Prostate gland (tissue), 2 donors: ENCODE measurements at places on chromosomes 12 and 14. TPM values are rescaled to one million over a fixed set of nuclear protein-coding genes. Genes with fewer than 3 reads are reported as not detected.

The CMKLR1 gene
- 3.3 TPM for total RNA-seq

DNA sequence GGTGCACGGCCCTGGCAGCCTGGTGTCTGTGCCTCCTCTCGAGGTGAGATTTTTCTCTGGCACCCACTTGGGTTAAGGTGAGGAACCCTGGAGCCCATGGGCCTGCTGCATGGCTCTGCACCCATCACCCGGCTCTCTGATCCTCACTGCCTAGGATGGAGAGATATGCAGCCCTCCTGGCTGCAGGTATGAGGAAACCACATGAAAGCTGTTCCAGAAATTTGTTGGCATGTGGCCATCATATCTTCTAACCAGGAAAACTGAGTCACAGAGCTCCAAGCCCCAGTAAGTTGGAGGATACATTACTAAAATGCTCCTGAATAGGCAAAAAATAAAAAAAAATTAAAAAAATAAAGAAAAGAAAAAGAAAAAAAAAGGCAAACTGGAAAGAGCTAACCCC lies 39.3 kb upstream of the DDX11 start:
- no peak for DNase-seq

The DIO2 gene
- total RNA-seq = 2.3 TPM

The RABGGTA gene
- 63.5 TPM for total RNA-seq

GRCh38 chr12:9364224-9365176 lies 156.3 kb upstream of the PZP start:
- no peak for DNase-seq

GRCh38 chr14:37023875-37024565 lies 148.4 kb downstream of the SLC25A21 start:
- no peak for DNase-seq

The SMCO3 gene
- 2.2 TPM for total RNA-seq

DNA sequence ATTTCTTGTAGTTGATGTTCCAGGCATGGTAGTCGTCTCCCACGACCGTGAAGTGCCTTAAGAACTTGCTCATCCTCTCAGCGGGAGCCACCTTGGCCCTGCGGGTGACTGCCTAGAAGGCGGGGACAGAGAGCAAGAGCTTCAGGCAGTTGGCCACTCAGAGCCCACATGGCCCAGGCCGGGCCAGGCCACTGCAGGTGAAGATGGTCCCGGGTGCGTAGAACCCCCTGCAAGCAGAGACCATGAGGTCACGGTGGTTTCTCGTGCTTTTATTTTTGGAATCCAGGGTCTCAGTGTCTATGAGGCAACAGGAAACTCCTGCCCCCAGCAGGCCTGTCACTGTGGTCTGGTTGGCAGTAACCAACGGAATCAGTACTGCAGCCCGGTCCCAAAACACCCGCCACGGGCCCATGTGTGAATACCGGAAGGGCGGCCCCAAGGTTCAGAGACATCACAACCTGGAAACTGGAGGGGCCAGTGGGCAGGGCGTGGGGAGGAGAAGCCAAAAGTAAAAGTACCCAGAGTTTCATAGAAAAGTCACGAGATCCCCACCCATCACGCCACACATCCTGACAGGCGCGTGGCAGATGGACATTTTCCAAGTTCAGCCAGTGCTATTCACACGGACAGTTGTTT lies 27.5 kb downstream of the HVCN1 start:
- DNase-seq = no peak

DNA sequence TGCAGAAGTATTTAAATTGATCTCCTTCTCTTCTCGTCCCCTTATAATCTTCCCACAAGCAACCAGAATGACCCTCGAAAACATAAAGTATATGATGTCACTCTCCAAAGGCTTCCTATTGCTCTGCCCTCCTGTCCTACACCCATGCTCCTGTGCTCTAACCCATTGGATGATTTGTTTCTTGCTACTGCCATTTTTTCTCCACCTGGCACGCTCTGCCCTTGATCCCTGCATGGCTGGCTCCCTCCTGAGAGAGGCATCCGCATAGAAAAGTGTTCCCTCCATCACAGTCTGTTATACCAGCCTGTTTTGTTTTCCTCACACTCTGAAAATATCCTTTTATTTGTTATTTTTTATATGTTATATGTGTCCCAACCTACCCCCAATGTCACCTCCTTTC lies 19.8 kb downstream of the MYRFL start:
- no peak for DNase-seq

- peak; percentile 33 for DNase-seq
Observed at GRCh38 chr12:93785249-93786010, 108.3 kb downstream of the CRADD start.

DNA sequence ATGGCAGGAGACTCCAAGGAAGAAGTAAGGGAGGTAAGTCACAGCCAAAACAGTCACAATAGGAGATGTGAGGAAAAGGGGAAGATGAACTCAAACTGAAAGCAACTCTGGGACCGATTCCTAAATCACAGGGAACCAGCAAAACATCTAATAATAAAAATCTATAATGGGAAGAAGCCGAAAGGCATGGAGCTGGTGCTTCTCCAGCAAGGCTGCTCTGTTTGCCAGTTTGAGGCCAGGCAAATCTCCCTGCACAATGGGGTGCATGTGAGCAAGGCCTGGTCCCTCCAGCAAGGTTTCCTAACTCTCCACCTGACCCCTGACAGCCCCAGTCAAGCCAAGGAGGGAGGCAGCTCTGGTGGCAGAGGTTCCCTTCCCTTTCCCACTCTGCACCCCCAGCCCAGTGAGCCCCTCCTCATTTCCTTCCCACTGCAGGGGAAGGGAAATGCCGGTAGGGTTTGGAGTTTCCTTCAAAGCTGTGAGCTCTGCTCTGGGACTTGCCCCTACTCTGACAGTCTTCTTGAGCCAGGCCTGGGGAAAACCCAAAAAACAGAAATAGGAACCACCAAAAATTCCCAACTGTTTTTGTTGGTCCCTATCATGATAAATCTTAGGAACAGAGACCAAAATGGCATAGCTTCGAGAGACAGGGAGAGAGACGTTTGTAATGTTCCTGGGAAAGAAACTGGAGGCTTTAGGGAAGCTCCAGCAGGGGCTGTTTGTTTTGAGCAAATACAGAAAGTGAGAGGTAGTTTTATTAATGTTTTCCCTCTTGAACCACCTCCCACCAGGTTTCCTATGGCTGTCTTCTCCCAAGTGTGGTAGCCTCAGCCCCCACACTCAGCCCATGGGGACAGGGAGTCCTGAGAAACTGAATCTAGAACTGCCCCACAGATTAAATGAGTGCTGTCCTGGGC lies 34.6 kb downstream of the FMNL3 start:
- no peak for DNase-seq

The KRT6C gene
- total RNA-seq = not detected

- peak; percentile 80 for DNase-seq
Observed at GRCh38 chr14:50763382-50764007, 67.5 kb downstream of the NIN start.

GRCh38 chr14:96592591-96593386 lies 90.6 kb downstream of the PAPOLA start:
- DNase-seq = no peak

- no peak for DNase-seq
Observed at GRCh38 chr12:82383930-82384552, 25.7 kb downstream of the METTL25 start.

DNA sequence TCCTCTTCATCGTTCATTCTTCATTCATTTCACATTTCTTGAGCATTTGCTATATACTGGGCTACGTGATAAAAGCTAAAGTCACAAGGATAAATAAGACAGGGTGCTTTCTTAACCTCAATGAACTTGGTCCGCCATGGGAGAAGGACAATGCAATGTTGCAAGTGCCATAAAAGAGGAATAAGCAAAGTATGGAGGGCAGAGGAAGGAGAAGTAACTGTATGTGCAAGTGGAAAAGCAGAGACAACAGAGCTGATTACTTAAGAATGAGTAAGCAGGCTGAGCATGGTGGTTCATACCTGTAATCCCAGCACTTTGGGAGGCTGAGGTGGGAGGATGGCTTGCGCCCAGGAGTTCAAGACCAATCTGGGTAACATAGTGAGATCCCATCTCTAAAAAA lies 14.4 kb downstream of the AREL1 start:
- no peak for DNase-seq

DNA sequence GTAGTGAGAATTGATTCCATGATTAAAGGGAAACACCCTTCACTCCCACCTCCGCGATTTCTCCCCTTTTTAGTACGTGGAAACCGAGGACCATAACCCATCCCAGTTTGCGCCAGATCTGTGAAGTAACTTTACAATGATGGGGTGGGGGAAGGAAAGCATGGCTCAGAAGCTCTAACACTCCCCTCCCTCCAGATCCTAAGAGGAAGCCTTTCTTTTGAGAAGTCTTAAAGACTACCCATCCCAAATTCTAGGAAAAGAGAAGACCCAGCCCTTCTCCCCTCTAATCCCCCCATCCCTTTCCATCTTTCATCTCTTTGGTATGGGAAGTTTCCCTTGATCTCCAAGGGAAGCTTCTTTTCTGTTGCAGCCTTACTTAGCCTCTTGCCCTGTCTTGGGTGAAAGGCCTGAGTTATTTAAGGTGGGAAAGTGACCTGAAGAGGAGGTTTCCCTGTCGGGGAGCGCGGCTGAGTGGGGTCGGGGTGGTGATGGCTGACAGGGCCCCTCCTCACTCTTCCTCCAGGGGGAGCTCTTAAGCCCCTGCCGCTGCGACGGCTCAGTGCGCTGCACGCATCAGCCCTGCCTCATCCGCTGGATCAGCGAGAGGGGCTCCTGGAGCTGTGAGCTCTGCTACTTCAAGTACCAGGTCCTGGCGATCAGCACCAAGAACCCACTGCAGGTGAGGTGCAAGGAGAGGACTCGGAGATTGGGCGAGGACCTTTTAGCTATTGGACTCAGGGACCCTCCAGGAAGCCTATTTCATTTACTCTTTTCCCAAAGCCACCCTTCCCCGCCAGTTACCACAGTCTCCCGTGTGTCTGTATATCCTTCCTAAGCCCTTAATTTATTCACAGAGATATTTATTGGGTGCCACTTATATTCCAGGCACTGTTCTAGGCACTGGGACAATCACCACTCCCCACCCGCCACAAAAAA lies 1.8 kb downstream of the MARCHF9 start:
- no peak for DNase-seq

DNA sequence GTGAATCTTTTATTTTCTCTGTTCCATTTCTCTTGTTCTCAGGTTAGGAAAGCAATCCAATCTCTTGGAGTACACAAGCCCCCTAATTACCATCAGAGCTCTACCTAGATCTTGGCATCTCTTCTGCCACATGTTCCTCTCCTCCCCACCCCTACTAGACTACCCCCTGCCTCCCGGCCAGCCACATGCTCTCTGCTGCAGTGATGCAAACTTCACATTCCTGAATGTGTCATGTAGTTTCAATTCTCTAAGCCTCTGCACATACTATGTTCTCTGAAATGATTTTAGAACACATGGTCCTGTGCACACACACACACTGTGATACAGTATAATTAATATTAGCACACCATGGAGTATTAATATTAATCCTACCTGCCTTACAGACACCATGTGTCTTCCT lies 104.6 kb downstream of the EFCAB11 start:
- DNase-seq = no peak

The OAS2 gene
- total RNA-seq = 12.4 TPM

The SIX4 gene
- 21.3 TPM for total RNA-seq

The ZC2HC1C gene
- total RNA-seq = 1.8 TPM

DNA sequence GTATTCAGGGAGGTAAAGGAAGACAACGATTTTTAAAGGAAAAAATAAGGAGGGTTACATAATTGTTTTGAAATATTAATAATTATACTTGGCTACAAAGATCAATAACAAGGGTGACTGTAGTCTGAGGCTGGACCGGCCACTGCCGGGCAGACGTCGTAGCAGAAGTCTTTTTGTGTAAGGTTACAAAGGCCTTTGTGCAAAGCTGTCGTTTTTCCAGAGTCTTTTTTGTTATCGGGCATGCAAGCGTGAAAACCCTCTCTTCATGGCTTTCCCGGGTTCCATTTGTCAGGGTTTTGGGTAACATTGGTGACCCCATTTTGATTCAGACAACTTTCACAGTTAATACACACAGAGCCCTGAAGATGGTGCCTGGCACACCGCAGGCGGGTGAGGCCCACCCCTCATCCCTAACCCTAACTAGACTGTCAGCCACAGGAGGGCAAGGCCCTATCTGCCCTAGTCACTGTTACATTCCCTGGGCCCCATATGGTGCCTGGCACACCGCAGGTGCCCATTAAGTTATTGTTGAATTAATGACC lies 31.3 kb downstream of the RILPL1 start:
- no peak for DNase-seq

DNA sequence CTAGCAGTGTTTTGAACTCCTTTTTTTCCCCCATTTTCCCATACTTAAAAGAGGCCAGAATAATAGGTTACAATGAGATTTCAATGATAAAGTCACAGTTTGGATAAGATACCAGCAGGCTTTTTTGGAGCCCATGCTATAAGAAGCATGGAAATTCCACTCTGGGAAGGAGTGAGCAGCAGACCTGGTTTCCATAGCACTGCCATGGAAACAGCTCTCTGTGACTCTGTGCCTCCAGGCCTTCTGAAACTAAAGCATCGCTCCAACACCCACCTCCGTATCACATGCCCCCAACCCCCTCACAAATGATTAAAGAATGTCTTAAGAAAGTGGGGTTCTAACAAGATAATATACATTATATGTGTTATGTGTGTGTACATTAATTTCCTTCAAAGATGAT lies 165.0 kb downstream of the GRIN2B start:
- no peak for DNase-seq

The LRRC9 gene
- 1.1 TPM for total RNA-seq

DNA sequence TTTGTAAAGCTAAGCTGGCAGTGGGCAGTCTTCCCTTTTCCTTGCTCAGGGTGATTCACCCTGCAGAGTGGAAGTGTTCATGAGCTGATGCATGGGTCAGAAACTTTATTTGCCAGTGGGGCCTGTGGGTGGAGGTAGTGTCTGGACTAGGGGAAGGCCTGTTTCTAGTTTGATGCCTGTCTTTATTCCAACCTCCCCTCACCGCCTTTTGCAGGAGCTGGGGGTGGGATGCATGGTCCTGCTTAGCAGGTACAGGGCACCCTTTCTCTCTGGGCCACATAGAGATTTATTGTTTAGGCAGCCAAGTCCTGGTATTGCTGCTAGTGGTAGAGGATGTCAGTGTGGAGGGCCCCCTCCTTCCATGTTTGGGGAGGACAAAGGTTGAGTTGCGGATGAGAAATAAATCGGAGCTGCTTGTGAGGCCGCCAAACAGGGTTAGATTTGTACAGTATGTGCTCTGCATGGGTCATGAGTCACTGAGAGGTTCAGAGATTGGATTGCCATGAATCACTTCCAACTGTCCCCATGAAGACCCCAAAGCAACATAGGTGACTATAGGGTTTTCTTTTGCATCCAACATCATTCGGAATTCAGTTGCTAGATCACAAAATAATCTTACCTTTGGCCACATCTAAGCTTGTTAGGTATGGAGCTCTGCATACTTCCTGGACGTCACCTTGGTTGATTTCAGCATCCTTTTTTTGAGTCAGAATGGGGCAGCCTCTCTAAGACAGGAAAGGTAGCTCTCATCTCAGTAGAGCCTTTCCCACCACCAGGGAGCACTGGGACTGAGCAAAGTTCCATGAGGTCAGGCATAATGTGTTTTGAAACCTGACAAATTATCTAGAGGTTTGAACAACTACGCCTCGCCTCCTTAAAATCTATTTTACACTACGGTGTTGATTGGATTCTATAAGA lies 8.8 kb downstream of the SMOC1 start:
- DNase-seq = no peak

DNA sequence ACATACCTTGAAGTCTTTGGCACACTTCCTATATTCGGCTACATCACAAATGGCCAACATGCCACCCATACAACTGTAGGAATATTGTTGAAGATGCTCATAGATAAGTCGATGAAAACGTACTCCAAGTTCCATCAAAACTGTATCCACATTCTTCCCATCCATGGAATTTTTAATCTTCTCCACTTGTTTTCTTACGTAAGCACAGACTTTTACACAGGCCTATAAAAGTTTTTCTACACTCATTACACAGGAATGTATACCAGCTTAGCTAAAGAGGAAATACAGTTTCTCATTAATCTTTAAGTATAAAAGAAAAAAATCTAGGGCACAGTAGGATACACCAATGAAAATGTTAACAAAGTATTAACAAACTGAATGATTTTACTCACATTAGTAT lies 59.1 kb downstream of the EXOC5 start:
- no peak for DNase-seq
